Stimulated activated CD8-positive, alpha-beta memory T cell treated with anti-CD3 and anti-CD28 coated beads, Interleukin-7, amount 100 ng/mL, for 1 hour (primary cell): ENCODE measurements at places on chromosomes 12 and 14.

DNA sequence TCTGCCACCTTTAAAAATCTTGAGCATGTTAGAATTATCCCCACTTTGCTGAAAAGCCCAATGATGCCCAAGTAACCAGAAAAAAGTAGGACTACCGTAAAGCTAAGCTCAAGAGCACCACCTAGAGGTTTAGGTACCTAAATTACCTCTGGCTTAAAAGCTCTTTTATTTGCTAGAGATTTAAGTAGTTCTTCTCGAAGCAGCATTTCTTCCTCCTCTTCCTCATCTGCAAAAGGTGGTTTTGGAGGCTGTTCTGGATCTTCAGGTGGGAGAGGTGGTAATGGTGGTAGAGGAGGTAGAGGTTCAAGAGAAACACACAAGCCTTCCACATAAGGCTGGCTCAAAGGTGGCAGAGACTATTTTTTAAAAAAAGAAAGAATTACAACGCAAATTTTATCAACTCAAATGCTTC lies 26.9 kb downstream of the ZFC3H1 start:
- no peak for DNase-seq

DNA sequence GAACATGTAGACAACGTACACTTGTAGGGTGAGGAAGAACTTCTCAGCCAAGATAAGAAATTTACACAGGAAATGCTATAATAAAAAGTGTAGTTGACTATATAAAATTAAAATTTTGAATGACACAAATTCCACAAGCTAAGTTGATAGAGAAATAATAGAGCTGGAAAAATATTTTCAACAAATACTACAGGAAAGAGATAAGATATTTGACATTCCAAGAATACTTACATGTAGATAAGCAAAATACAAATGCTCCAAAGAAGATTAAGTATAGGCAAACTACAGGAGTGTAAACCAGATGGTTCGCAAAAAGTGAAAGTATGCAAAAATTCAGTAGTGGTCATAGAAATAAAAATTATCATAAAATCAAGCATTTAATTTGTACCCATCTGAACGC lies 49.2 kb upstream of the ANP32D start:
- DNase-seq, result no peak

GRCh38 chr12:104463368-104463767 lies 6.6 kb downstream of the CHST11 start:
- DNase-seq, result no peak

- DNase-seq, result no peak
These were observed 41.8 kb upstream of the HSPB8 start for GRCh38 chr12:119136811-119137410.

DNA sequence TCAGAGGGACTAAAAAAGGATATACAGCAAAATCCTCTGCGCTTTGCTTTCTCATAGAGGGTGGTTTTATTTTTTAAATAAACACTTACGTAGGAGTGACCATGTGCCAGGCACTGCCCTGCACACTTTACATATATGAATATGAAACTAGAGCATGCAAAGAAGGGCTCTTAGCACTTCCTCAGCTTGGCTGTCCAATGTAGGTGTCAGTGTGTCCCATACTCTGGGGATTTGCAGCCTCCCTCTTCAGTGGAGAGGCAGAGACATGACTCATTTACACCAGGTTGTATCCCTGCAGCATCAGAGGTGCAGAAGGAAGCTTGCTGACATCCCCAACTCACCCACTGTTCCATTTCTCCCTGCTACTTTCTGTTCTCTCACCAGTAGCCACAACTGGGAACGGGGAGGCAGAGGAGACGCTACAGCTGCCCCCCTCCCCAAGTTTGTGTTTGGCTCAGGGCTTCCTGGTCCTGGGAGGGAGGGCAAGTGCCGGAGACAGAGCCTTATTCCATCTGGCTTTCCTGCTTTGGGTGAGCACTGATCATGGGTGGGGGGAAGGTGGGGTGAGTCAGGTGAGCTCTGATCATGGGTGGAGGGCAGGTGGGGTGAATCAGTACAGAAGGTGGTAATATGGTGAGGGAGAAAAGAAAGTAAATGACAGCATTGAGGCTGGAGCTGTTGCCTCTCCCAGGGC lies 4.9 kb upstream of the KRT5 start:
- DNase-seq, result no peak

- no peak for DNase-seq
These were observed 1598.0 kb upstream of the TMEM132C start for GRCh38 chr12:126668961-126669360.

DNA sequence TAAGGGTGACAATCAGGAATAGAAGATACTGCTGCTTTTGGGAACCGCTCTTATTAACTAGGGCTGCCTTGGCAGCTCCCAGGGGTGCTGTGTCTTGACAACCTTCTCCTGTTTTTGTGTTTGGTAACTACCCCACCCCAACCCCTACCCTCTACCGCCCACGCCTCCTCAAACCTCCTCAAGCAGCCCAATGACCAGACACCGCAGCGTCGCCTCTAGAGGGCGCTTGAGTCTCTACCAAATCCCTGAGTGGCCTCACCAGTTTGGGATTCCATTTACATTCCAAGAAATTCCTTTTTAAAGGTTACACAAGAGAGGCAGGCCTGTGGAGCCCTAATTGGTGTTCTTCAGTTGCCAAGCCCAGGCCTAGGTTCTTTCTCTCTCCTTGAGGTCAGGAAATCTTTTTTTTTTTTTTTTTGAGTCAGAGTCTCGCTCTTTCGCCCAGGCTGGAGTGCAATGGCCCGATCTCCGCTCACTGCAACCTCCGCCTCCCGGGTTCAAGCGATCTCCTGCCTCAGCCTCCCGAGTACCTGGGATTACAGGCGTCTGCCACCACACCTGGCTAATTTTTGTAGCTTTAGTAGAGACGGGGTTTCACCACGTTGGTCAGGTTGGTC lies 72.4 kb upstream of the USP44 start:
- no peak for DNase-seq

DNA sequence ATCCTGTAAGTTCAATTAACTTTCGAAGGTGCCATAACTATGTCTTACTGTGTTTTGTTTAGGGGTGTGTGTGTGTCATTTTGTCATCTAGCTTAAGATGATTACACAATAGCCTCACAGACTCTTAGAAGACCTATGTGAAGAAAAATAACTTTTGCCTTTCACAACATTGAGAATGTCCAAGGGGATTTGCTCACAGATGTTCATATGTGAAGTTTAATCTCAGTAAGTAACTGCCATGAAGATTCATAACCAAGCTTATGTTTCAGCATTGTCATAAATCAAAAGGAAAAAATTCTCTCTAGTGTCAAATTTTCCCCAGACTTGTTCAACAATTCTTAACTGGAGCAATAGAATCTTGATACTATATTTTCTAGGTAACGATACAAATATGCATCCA lies 226.1 kb upstream of the PRKD1 start:
- DNase-seq, result no peak

GRCh38 chr14:93683226-93683625 lies 105.1 kb downstream of the PRIMA1 start:
- DNase-seq, result no peak

DNA sequence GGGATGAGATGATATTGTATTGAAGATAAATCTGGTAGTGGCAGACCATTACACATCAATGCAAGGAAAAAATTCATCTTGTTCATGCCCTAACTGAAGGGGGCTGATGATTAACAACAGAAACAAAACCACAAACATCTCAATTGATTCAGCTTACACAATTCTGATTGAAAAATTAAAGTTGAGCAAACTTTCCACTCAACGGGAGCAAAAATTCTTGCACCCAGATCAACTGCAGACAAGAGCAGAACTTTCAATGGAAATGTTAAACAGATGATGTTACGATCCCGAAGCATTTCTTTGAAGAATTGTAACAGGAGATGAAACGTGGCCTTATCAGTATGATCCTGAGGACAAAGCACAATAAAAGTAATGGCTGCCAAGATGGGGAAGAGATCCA lies 172.4 kb upstream of the SOX5 start:
- DNase-seq, result no peak

- no peak for DNase-seq
These were observed 16.2 kb downstream of the ACIN1 start for GRCh38 chr14:23078692-23079116.

DNA sequence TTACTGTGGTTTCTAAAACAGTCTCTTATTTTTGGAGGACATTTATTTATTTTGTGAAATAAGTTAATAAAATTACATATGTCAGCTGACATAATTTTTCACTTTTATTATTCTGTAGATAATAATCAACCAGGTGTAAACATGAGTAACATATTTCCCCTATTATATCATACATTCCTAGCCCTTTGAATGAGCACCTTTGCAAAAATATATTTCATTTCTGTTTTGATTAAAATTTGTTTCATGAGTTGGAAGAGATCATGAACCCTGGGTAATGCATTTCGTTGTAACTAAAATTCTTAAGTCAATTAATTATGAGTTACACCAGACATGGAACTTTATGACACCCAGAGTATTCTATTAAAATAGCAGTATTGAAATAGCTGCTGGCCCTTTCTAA lies 56.3 kb downstream of the SLC16A7 start:
- DNase-seq, result no peak

GRCh38 chr12:103771466-103771865 lies 69.6 kb downstream of the NT5DC3 start:
- DNase-seq, result no peak

GRCh38 chr14:99026471-99026870 lies 245.5 kb downstream of the BCL11B start:
- no peak for DNase-seq

DNA sequence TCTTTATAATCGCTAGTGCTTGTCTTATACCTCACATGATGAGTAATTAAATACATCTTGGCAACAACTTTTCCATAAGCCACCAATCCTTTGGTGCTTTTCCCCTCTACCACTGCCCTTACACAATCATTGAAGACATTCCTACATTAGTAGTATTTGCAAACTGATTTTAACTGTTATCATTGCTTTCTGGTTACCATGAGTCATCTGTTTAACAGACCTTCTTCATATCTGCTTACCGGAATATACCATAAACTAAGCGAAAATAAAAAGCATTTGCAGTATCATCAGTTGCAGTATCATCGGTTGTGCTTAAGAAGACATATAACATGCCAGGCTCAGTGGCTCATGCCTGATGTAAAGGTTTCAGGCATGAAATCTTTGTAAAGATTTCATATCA lies 54.8 kb upstream of the PLEKHA5 start:
- no peak for DNase-seq

DNA sequence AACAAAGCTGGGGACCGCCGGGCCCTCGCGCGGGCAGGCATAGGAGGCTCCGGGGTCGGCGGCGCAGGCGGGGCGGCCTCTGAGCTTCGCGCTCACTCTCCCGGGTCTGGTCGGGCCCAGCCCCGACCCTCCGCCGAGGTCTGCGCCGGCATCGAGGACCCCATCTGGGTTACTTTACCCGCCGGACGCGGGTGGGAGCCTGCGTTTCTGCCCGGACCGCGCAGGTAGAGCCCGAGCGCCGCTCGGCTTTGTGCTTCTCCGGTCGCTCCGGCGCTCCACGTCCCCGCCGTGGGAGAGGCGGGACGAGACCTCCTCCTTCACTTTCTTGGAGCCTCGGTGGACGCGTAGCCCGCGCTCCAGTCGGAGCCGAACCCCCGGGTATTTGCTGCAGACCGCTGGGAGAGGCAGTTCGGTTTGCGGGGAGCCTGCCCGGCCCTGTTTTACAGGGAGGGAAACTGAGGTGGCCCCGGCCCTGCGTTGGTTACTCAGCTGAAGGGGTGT lies 63.2 kb downstream of the FBXL14 start:
- DNase-seq, result no peak

DNA sequence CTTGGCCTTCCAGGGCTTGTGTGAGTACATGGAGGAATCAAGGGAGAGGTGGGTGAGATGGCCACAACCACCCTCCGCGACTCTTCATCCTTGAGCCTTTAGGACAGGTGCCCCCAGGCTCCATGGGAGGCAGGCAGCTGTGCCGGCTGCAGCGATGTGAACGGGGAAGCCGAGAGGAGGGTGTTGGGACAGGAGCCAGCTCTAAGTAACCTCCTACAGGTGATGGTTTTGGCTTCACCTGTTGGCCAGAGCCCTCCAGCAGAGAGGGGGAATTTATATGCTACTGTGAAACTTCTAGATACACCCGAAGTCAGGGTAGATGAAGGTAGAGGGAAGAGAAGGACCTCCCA lies 132.2 kb upstream of the HIF1A start:
- DNase-seq, result no peak

DNA sequence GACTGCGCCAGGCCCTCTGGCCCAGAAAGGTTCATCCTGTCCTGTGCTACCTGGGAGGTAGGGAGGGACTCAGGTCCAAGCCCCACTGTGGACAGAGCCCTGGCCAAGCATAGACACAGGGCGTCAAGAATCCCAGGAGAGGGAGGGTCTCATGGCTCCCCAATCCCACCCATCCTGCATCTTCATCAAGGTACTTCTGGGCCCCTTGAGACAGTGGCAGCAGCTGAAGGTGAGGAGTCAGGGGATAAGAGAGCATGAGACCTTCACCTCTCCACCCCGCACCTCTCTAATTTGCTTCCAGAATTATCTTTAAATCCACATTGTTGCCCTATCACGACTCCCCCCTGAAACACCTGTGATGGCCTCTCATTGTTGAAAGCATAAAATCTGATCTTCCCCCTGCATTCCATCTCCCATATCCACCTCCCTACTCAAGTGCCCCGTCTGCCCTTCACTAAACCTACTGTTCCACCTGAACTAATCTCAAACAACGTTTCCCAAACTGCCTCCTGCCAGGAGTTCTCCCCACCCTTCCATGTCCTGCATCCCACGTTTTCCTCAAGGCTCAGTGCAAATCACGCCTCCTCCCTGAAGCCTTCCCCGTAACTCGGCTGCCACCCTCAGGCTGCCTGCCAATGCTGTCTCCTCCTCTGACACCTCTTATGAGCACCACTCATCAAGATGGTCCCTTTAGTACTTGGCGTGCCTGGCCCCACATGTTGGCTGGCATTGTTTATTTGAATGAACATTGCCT lies 27.1 kb downstream of the KRT18 start:
- DNase-seq, result no peak

GRCh38 chr14:44477953-44478352 lies 29.1 kb downstream of the FSCB start:
- DNase-seq, result no peak

- DNase-seq, result no peak
These were observed 9.2 kb downstream of the CD69 start for GRCh38 chr12:9751204-9752144.

- no peak for DNase-seq
These were observed 12.9 kb upstream of the KRAS start for GRCh38 chr12:25263594-25263993.

DNA sequence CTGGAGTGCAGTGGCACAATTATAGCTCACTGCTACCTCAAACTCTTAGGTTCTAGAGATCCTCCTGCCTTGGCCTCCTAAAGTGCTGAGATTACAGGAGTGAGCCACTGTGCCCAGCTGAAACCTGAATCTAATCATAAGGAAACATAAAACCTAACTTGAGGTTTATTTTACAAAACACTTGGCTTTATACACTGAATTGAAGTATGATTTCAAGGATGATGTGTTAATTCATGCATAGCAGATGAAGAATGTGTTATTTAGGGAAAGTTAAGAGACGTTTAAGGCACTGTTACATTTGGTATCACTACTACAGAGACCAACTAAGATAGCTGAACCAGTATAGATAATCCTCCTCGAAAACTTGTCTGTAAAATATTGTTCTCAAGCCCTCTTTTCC lies 6.4 kb downstream of the DICER1 start:
- DNase-seq, result no peak

GRCh38 chr12:14843425-14843887 lies at the start of gene ART4:
TSS of gene ART4 (minus strand) at chr12:14843526. CDS start at chr12:14843113, 413 bp downstream.
- DNase-seq, result no peak
